HCT116 (cell line): ENCODE measurements at places on chromosomes 4 and X.

GRCh38 chrX:19750028-19750782 lies 137.2 kb downstream of the SH3KBP1 start:
- no peak for DNase-seq

GRCh38 chr4:126599746-126600145 lies 1033.0 kb upstream of the INTU start:
- DNase-seq = no peak

DNA sequence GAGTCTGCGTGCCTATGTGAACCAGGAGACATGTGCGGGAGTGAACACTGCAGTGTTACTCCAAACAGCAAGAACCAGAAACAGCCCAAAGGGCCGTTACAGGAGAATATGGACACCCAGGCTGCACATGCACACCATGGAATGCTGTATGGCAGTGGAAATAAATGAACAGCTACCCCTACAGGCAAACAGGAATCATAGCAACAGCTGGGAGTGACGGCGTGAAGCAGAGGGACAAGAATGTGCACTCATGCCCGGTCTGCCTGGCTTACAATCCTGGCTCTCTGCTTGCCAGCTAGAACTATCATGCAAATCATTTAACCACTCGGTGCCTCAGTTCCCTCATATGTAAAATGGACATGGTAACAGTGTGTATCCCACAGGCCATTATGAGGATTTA lies 16.6 kb downstream of the GPKOW start:
- no peak for DNase-seq

DNA sequence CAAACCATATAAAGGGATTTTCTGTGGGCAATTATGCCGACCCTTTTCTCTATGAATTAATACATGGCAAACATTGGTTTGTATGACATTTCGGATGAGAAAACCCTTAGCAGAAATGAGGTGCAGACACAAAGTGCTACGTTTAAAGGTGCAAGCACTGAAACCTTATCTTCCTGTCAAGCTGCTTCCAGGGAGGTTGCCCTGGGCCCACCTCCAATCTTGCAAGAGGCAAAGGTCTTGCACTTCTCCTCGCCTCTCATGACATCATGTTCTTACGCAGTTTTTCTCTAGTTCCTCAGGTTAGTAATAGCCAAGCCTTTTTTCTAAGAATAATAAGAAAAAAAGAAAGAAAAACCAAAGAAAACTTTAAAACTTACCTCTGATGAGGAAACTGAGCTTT lies 220.1 kb downstream of the DHX15 start:
- DNase-seq = no peak

GRCh38 chrX:12956704-12957534 lies 18.0 kb upstream of the TMSB4X start:
- DNase-seq = peak; percentile 37

- DNase-seq = no peak
These were observed 82.9 kb downstream of the CAMK2D start for GRCh38 chr4:113678641-113679040.

- no peak for DNase-seq
These were observed 69.3 kb downstream of the MTMR1 start for GRCh38 chrX:150762258-150763165.

DNA sequence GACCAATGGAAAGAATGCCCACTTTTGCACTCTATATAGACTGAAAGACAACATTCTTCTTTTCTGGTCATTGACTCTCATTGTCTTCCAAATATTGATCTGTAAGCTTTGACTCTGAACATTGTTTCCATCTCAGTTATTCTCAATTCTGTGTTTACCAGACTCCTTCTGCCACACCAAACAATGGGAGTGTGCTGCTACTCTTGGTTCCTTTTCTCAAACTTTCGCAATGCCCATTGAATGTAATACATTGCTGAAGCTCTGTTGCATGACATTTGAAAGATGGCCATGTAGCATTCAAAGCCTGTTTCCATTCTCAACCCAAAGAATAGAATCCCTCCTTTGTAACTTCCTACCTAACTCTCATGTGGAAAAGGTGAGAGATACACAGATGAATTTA lies 136.2 kb downstream of the BTC start:
- DNase-seq = no peak

DNA sequence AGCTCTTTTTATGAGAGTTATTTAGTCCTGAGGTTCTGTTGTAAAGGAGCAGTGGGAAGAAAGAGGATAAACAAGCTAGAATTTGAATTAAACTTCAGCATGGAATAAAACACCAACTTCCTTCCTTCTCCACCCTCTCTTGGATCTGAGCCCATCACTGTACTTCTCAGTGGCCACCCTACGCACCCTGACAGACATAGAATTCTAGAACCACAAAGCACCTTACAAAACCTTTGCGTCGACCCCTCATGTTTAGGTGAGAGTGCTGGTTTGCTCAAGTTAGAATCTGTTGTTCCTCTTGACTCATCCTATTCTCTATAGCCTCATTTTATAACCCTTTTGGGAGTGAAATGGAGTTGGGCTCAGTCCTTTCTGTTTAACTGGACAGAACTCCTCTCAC lies 84.6 kb upstream of the RPL34 start:
- DNase-seq = no peak

GRCh38 chrX:86103061-86103460 lies 45.2 kb upstream of the DACH2 start:
- DNase-seq = no peak

GRCh38 chrX:106331606-106332005 lies 163.5 kb downstream of the PWWP3B start:
- DNase-seq = no peak

DNA sequence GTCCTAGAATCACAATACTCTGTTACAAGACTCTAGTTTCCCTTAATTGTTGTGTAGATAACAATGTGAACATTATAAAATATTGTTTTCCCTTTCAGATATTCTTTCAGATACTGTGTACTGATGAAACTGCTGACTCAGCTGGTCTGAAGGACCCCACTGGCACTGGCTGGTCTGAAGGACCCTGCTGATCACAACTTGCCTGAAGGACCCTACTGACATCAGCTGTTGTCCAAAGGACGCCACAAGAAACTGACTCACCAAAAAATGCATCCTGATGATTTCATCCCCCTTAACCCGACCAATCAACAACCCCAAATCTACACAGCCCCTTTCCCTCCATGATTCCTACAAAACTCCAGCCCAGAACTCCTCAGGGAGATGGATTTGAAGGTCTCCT lies 258.8 kb upstream of the GNPDA2 start:
- no peak for DNase-seq

- no peak for DNase-seq
These were observed 405 bp upstream of the ZAR1 start for GRCh38 chr4:48489683-48490011.

GRCh38 chr4:119851649-119852048 lies 215.0 kb downstream of the MAD2L1 start:
- DNase-seq = no peak
